CD4-positive, alpha-beta T cell treated with Interleukin-1 beta for 1 hour (primary cell): ENCODE measurements at places on chromosomes 12 and 14.

- no peak for DNase-seq
Observed at GRCh38 chr12:81043979-81044740, 33.7 kb upstream of the ACSS3 start.

- no peak for DNase-seq
Observed at GRCh38 chr12:109701064-109701463, 12.6 kb upstream of the FAM222A start.

DNA sequence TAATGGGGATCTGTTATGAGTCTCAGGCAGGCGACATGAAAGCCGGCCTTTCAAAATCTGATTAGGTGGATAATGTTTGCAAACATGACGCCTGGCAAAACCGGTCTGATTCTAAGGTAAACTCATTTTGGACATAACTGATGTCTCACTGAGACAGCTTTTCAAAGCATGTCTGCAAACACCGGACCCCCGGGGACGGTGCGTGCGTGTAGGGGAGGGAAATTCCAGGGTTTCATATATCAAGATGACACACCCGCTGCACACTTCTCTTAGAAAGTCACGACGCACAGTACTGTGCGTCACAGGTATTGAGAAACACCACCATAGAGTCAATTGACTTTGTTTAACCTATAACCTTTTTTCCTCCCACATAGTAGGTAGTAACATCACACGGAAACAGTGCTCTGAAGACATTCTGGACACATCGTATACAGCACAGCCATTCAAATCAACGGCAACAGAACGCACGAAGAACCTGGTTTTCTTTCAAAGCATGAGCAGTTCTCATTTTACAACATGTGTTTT lies 43.9 kb upstream of the TESC start:
- no peak for DNase-seq

DNA sequence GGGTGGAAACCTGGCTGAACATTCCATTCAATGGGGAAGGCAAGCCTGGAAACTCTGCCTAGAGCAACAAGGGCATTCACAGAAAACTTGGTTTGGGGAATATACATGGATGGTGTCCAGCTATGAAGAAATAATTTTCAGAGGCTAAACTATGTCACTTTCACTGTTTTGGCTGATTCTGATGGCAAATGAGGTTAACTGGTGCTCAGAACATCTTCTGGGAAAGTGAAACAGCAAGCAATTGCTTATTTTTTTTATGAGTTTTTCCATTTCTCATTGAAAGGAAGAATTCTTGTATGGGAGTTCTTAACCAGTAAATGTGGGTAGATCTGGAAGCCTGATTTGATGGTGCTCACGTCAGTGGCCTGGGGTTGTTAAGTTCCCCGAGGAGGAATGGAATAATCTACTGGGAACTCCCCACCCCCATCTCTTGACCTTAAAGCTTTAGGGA lies 132.8 kb upstream of the BTG1 start:
- DNase-seq: no peak

DNA sequence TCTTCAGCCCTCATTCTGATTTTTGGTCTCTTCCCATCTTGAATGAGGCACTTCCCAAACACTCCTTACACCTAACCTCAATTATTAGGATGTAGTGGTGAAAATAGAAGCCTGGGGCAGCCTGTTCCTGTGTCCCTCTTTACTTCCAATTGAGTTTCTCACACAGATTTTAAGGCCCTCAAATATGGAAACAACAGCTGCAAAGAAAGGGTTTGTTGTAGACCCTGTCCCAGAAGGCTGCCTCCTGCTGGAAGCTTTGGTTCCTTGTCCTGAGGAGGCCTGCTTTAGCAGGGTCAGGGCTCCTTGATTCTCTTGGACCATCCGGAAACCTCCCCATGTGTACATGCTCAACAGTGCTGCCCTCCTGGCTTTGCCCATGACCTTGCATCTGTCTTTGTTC lies 101.3 kb downstream of the TGFB3 start:
- no peak for DNase-seq

GRCh38 chr12:51661199-51661598 lies 70.2 kb downstream of the SCN8A start:
- no peak for DNase-seq

- no peak for DNase-seq
Observed at GRCh38 chr14:24377657-24378056, 9.7 kb downstream of the NFATC4 start.

DNA sequence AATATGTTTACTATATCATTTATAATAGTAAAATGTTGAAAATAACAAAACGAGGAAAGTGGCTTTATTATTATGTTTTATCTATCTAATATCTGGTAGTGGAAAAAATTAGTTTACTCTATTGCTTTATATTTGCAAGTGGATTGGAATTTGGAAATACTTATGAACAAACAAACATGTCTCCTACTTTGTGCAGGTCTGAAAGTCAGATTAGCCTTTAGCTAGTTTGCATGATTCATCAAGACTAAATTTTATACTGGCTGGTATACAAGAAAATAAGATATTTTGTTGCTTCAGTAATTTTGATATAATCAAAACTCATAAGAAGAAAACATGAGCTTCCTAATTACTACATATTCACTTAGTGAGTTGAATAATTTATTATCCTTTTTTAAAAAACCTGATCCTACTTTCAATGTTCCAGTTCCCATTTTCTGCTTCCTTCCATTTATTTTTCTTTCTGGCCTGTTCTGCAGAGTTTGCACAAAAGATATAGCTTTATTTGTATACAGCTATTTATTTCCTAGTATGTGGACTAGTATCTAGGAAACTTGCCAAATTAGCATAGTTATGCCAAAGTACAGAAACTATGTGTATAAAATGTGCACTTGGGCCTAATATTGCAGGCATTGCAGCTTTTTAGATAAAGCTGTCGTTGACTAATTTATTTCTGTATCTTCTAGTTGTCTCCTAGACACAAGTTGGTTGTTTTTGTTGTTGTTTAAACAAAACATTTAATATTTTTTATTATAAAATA lies 122.0 kb downstream of the AKAP6 start:
- no peak for DNase-seq
